Kidney (tissue), 22 donors: ENCODE measurements at places on chromosomes 13 and 19.
A peak's percentile ranks its signal among the peaks of the same experiment; 100 is the strongest.

GRCh38 chr19:7887408-7888144, 734 bp upstream of the LRRC8E start:
- peak; percentile 46 for DNase-seq

GRCh38 chr13:56351041-56351440, 789.7 kb upstream of the PRR20A start:
- peak; percentile 14 for DNase-seq

- DNase-seq: no peak
Measured at GRCh38 chr13:93477238-93477637, 250.6 kb downstream of the GPC6 start.

DNA sequence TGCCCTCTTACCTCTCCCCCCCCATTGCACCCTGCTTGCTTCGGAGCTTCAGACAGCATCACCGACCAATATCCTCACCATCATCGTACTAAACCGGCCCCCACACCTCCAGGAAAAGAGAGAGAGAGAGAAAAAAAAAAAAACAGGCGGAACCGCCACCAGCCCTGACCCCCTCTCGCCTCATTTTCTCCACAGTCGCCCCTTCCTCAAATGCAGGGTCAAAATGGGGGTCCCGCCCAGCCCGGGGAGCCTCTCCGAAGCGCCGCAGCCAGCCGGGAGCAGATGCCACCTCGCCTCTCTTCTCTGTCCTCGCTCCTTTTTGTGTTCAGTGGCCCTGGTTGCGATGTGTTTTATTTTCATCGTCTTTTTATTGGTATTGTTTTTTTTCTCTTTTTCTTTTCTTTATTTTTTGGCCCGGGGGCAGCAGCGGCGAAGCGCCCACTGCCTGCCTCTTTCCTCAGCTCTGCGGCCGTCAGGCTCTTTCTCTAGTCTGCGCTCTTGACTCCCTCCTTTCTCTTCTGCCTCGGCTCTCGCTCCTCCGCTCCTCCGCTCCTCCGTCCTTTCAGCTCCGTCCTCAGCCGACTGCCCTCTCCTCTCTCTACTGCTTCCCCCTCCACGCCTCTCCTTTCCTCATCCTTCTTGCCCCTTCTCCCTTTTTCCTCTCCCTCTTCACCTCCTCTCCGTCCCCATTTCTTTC, 41.4 kb downstream of the DEDD2 start:
- DNase-seq: peak; percentile 22

DNA sequence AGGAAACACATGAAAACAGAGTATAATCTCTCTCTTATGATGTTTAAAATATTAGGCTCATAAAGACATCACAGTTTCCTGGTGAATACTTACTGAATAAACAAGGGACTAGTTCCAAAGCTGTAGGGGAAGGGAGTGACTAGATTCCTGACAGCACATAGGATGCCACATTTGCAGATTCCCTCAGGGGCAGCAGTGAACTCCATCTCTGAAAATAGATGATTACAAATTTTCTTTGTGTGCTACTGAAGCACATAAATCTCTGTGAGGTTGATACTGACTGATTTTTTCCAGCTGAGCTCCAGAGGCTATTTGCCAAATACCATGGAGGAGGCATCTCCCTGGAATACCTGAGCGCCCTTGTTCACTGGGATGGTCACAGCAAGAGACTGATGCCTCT, 77.3 kb downstream of the FGF9 start:
- no peak for DNase-seq

DNA sequence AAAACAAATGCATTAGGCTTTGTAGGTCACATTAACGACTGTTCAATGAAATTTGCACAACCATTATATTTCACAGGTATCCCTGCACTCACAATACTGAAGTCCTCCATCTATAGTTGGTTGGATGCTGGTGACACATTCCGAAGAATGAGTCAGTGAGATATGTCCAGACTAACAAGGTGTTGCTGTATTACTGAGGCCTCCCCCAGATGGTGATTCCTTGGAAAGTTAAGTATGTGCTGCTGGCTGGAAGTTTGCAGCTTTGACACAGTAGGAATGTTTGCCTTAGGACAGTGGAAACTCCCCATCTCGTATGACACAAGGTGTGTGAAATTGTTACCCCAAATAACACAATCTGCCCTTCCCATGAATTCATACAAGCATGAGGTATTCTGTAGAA, 46.6 kb downstream of the FGF14 start:
- DNase-seq: no peak

DNA sequence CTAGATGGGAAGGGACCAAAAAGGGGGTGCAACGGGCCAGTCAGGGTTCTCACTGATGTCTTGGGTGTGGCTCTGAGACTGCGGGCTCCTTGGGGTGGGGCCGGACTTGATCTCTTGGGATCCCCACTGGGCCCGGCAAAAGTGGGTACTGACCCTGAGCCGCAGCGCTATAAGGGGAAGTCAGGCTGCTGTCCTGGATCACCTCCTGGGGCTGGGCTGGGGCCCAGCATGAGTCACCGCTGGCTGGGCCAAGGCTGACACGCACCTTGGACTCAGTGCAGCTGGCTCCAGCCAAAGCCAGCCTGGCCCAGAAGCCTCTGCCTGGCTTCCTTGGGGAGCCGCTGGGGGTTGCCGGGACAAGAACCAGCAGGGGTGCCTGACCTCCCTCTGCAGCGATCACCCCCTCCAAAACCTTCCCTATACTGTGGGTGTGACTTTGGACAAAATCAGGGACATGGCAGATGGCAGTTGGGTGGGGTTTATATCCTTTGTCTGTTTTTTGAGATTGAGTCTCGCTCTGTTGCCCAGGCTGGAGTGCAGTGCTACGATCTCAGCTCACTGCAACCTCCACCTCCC, 617 bp upstream of the IQCN start:
- DNase-seq: peak; percentile 80

DNA sequence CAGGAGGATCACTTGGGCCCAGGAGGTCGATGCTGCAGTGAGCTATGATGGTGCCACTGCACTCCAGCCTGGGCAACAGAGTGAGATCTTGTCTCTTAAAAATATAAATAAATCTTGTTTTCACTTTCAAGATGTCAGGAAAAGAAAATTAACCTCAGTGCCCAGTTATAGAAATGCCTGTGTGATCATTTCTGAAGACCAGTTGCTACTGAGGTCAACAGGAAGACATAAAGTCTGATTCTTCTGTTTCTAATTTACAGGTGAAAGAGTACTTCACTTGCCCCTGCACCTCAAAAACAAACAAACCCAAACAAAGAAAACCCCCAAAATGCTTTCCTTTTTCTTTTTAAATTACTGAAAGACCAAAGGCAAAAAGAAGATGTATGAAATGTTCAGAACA, 174.3 kb upstream of the NBEA start:
- DNase-seq: no peak

GRCh38 chr19:41341669-41342490, 11.8 kb downstream of the TGFB1 start:
- no peak for DNase-seq

DNA sequence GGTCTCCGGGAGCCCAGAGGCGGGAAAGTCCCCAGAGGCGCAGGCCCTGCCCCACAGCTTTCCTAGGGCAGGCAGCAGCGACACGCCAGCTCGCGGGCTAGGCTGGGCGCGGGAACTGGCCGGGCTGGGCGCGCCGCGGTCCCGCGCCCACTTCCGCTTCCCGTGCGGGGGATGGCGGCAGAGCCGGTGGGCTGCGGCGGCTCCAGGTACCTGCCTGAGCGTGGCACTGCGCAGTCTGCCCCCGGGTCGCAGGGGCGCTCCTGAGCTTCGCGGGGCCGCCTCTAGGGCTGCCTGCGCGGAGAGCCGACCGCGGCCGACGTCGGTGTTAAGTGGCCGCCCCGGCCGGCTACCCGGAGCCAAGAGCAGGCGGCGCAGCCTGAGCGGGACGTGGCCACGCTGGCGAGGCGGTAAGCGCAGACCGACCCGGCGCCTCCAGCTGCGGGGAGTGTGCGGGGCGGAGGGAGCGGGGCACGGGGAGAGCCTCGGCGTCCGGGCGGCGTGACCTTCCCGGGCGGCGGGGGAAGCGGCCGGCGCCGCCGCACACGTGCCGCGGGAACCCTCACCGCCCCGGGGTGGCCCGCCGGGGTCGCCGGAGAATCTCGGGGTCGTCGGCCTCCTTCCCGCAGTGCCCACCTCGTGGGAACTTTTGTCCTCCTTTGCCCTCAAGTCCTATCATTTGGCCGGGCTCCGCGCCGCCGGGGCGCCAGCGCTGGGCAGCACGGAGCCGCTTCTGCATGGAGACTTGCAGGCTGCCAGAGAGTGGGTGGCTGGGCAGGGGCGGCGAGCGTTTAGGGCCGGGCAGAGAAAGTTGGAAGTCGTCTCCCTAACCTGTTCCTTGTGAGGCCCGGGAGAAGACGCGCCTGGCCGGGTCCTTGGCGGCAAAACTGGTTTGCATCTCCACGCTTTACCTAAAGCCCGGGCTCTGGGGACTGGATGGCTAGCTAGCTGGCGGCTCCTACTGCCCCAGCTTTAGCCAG, 31.4 kb upstream of the MPHOSPH8 start:
- peak; percentile 72 for DNase-seq

DNA sequence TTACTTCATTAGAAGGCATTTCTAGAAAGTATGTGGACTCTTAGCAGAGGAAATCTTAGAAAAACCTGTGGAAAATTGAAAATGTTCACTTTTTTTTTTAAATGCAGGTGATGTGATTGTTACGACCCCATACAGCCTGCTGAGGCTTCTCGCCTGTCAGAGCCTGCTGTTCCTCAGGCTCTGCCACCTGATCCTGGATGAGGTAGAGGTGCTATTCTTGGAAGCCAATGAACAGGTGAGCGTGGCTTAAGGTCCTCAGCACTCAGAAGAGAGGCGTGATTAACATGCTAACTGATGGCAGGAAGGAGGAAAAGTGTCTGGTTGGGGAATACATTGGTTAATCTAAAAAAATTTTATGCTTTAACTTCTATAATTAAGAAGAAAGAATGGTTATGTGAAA, 71.4 kb downstream of the SLC7A9 start:
- DNase-seq: no peak

DNA sequence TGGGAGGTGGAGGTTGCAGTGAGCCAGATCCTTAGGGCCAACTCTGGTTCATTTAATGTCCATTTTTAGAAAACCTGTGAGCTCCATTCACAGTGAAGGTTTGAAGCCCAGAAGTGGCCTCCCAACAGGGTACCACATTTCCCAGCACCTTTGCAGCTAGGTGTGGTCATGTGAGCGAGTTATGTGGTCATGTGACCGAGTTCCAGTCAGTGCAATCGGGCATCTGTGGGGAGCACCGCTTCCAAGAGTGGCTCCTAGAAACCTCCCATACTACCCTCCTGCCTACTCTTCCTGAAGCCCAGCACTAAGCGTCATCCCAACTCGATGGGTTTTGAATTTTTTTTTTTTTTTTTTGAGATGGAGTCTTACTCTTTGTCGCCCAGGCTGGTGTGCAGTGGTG, 663 bp upstream of the PLA2G4C start:
- peak; percentile 25 for DNase-seq

GRCh38 chr13:35826626-35827254, 304.4 kb downstream of the DCLK1 start:
- no peak for DNase-seq

DNA sequence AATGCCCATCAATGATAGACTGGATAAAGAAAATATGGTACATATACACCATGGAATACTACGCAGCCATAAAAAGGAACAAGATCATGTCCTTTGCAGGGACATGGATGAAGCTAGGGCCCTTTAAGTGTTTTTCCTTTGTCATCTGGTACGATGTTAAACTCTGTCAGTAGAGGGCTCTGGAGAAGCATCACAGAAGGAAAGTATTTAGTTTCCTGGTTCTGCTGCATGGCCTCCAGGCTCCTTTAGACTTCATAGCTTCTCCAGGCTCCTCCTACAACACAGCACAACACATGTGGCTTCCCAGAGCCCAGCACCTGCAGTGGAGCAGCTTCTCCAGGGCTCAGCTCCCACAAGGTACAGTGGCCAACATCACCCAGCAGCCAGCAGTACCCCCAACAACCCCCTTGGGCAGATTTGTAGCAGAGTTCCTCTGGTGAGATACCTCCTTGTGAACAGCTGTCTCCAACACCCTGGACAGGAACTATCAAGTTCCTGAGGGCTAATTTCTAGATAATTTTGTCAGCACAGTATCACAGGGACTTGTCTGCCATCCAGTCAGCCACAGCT, 63.4 kb downstream of the KCTD12 start:
- no peak for DNase-seq

DNA sequence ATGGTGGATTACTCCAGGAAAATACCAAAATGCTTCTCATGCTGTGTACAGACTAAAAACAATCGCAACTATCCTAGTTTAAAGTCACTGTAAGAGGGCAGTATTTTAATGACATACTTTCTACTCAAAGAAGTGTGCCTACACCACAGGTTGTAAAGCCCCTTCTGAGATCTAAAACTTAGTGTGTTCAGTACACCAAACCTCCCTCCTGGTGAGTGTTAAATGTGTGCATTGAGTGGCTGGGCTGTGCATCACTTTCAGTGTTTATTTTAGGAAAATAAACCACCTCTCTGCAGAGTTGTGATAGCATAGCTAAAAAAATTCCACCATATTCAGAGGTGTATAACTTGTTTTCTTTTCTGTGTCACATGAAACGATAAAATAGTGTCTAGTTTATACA, 263.7 kb downstream of the DACH1 start:
- no peak for DNase-seq

GRCh38 chr13:114272977-114273376, 8.4 kb upstream of the UPF3A start:
- DNase-seq: no peak

DNA sequence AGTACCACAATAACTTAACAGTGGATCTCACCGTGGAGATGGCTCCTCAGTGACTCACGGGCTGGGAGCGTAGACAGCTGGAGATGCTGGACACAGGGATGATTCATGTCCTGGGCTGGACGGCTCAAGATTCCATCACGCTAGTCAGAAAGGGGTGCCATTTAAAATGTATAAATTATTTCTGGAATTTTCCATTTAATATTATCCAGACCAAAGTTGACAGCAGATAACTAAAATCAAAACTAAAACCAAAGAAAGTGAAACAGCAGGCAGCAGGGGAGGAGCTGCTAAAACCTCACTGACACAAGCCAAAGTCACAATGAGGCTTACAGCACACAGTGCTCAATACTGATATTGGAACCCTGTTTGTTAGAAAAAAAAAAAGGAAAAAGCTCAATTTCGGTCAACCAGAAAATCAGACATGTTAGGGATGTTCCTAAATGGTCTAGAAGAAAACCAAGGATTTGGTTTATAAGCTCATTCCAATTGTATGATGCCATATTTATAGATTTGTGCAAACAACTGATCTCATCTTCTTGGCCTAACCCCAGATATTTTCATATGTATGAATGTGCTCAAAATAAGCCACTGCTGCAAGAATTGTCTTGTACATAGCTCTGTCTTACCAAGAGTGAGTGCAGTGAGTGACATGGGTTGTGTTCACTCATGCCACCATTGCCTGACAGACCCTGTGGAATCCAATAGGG, 111.8 kb downstream of the SACS start:
- no peak for DNase-seq

- no peak for DNase-seq
Measured at GRCh38 chr13:30739761-30740642, 4.7 kb downstream of the ALOX5AP start.

DNA sequence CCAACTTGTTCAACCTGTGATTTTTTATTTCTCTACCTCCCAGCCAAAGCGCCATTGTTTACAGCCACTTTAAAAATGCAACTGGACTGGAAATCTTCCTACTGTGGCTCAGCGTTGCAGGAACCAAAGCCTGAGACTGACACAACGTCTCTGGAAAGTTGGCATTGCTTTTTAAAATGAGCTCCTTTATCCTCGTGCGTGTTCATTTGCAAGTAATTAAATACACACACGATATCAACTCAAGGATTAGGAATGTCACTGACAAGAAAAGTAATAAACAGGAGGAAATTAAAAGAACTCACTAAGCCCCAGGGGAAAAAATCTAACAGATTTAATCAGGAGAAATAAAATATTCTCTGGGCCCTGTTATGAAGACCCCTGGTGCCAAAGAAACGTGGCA, 184.6 kb upstream of the IRS2 start:
- no peak for DNase-seq
